ENCODE measurements at places on chromosomes 1 and 21. TPM values are rescaled to one million over a fixed set of nuclear protein-coding genes. Genes with fewer than 3 reads are reported as not detected.

CFHR1 gene
- 58.2 TPM for total RNA-seq

ARHGAP29 gene
- total RNA-seq: 22.3 TPM

DNA sequence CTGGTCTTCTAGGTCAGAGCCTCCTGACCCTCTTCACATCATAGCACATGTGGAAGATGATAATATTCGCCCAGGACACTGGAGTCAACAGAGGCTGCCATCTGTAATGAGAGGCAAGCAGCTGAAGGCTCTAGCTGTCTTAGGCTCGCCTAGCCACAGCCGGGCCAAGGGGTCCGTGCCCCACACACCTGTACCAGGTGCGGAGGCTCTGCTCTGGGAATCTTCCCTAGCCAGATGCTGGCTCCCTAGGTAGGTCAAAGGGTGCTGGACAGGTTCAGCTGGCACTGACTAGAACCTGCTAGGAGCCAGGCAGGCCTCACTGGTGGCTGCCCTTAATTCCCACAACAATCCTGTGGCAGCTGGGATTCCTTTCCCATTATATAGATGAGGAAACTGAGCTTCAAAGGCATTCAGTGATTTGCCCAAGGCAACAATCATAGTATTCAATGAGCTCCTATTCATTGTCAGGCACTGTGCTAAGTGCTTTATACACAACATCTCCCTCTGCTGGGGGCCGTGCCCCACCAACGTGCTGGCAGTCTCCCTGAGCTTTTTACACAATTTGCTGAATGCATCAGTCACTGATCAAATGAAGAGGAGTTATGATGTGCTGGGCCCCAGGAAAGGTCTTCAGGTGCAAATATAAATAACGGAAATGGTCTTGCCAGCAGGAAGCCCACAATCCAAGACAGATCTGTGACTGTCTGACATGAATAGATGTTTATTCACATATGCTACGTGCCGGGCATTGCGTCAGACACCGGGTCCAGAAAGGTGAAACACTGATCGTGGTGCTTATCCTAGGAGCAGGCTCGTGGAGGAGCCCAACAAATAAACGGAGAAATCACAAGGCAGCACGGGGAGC is 58.0 kb downstream of the DDX20 start:
- no peak overlapping the region for H3K4me3 ChIP-seq
- H3K36me3 ChIP-seq: no peaks in the 10 kb centered on the region
- no peaks in the 10 kb centered on the region for H3K27me3 ChIP-seq
- DNase-seq: no peak
- no peaks in the 10 kb centered on the region for H3K4me1 ChIP-seq

- H3K27ac ChIP-seq: no peak overlapping the region
- H3K4me3 ChIP-seq: no peak overlapping the region
- peaks cover 26% of the 10 kb centered on the region for H3K27me3 ChIP-seq
- no peaks in the 10 kb centered on the region for H3K36me3 ChIP-seq
- H3K4me1 ChIP-seq: peaks cover 14% of the 10 kb centered on the region
Observed at GRCh38 chr1:212514056-212514614, 81.4 kb downstream of the NENF start.

DNA sequence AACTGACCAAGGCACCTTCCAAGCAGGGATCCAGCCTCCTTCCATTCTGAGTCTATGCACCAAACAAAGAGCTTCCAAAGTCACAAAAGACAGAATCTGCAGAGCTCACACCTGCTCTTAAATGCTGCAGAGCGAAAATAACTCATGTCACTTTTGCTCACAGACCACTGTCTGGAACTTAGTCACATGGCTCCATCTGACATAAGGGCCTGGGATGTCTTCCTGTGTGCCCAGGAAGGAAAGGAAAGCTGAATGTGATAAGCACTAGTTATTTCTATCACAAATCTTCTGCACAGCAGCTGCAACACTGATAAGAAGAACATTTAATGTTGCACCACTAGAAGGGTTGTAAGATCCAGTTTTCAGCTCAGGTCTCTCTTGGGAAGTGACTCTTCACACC is 39.5 kb upstream of the SGIP1 start:
- no peak overlapping the region for H3K27ac ChIP-seq
- no peaks in the 10 kb centered on the region for H3K27me3 ChIP-seq
- no peaks in the 10 kb centered on the region for H3K36me3 ChIP-seq
- no peaks in the 10 kb centered on the region for H3K4me1 ChIP-seq

GRCh38 chr1:248306103-248306502 is 2.9 kb upstream of the OR2T12 start:
- H3K27me3 ChIP-seq: no peaks in the 10 kb centered on the region
- H3K4me3 ChIP-seq: no peak overlapping the region
- H3K4me1 ChIP-seq: no peaks in the 10 kb centered on the region
- DNase-seq: no peak
- H3K27ac ChIP-seq: no peak overlapping the region

- H3K36me3 ChIP-seq: no peaks in the 10 kb centered on the region
- no peak overlapping the region for H3K27ac ChIP-seq
- no peak for DNase-seq
- H3K27me3 ChIP-seq: no peaks in the 10 kb centered on the region
- H3K4me3 ChIP-seq: no peak overlapping the region
- peaks cover 7% of the 10 kb centered on the region for H3K4me1 ChIP-seq
Observed at GRCh38 chr1:33439662-33440061, 8.8 kb upstream of the PHC2 start.

MYBPH gene
- not detected for total RNA-seq

ST6GALNAC5 gene
- total RNA-seq: 3.6 TPM

HTR6 gene
- total RNA-seq: not detected

DNA sequence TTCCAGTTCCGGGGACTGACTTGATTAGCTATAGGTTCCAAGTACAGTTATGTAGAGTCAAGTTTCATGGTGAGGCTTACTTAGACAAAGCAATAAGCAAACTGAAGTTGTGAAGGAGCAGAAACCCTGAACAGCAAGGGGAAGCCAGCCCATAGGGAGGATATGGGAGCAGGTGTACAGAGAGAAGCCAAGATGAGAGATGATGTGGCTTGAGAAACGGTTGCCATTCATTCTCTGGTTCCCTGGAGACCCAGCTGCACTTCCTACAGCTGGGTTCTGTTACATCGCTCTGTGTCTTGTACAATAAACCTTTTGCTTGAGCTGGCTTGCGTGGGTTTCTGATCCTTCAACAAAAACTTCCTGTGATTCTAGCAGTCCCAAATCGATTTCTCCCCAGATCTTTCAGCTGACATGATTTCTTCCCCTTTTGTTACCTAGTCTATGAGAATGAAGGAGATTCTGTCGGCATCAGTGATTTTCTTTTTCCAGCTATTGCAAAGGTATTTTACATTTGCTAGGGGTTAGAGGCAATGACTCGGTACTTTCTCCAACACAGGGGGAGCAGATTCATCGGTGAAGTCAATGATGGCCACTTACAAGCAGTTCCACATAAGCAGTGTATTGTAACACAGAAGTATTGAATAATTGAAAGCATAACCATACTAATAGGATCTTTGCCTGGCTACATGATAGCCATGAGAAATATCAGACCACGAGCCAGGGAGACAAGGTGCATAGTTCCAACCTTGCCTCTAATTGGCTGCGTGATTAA is 67.3 kb downstream of the URB2 start:
- no peak overlapping the region for H3K27ac ChIP-seq
- no peaks in the 10 kb centered on the region for H3K4me1 ChIP-seq
- no peak for DNase-seq
- H3K4me3 ChIP-seq: no peak overlapping the region
- H3K27me3 ChIP-seq: no peaks in the 10 kb centered on the region
- no peaks in the 10 kb centered on the region for H3K36me3 ChIP-seq

GRCh38 chr1:18760156-18760555 is 99.3 kb downstream of the TAS1R2 start:
- DNase-seq: no peak
- no peaks in the 10 kb centered on the region for H3K36me3 ChIP-seq
- no peaks in the 10 kb centered on the region for H3K4me1 ChIP-seq
- H3K27ac ChIP-seq: no peak overlapping the region
- no peak overlapping the region for H3K4me3 ChIP-seq
- no peaks in the 10 kb centered on the region for H3K27me3 ChIP-seq

GRCh38 chr1:29555043-29555620 is 318.8 kb downstream of the PTPRU start:
- H3K27ac ChIP-seq: no peak overlapping the region
- H3K36me3 ChIP-seq: no peaks in the 10 kb centered on the region
- H3K4me3 ChIP-seq: no peak overlapping the region
- no peaks in the 10 kb centered on the region for H3K4me1 ChIP-seq

All from hepatocyte (in vitro differentiated cells).